ENCODE measurements at places on chromosomes 13 and 19.

- DNase-seq = no peak
Observed at GRCh38 chr13:43666403-43666802, 120.4 kb downstream of the ENOX1 start.

DNA sequence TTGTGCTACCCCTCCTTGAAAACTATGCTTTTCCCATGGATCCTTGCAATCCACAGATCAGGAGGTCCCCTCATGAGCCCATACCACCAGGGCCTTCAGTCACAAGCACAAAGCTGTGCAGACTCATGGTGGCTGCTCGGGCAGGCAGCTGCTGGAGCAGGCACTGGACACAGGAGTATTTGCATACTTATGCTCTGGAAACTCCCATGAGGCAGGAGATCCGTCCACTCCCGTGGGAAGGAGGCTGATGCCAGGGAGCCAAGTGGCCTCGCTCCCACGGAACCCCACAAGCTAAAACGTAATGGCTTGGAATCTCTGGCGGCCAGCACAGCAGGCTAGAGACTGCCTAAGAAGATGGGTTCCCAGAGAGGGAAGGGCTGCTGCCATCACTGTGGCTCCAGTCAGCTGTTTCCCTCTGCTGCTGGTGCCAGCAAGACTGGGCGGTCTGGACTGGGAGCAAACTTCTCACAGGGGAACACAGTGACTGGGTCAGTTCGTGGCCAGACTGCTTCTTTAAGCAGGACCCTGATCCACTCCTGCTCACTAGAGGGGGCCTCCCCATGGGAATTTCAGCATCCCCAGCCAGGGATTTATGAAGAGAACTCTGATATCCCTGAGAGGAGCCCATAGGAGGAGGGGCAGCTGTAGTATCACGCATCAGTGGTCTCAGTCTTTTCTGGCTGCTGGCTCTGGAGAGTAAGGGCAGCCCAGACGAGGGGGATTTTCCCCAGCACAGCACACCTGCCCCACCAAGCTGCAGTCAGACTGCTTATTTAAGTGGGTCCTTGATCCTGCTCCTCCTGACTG lies 370.3 kb upstream of the ATXN8OS start:
- no peak for DNase-seq

GRCh38 chr13:101988140-101988539 lies 413.7 kb downstream of the FGF14 start:
- DNase-seq = no peak

GRCh38 chr19:47240996-47241918 lies 10.3 kb upstream of the BBC3 start:
- peak; percentile 97 for DNase-seq

GRCh38 chr13:81017513-81018152 lies 676.7 kb upstream of the SPRY2 start:
- peak; percentile 77 for DNase-seq

DNA sequence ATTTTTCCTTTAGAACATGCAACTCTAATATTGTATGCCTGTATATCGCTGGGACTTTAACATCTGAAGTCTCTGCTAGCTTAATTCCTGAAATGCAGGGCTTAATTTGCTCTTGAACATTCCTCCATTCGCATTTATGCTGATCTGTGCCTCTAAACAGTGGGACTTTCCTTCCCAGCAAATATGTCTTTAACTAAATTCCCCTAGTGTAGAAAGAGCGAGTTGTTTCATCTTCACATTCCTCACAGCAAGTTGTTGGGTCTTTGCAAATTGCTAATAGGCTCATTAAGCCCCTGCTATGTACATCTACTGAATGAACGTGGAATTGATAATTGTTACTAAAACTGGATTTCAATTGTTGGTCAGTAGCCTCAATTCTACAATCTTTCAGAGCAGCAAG lies 118.4 kb upstream of the OBI1 start:
- DNase-seq = no peak

GRCh38 chr13:53873558-53873957 lies 844.9 kb downstream of the OLFM4 start:
- DNase-seq = no peak

DNA sequence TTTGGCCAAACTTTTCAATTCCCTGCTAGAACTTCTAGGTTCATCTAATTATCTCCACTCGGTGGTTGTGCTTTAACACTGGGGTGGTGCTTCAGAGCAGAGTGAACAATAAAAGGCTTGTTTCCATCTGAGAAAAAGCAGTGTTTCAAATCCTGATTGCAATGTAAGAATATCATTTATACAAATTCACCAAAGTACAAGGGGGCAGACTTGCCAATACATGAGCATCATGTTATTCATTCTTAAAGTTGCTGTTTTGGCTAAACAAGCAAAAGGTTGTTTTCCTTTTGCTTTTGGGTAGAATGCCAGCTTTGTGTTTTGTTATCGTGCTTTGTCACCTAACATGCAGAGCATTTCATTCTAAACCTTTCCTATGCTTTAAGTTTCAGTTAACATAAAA lies 78.5 kb upstream of the UBAC2 start:
- DNase-seq = no peak

Measured in hepatocyte (in vitro differentiated cells).